Tongue (tissue), 3 donors: ENCODE measurements at places on chromosomes 13 and 19.

GRCh38 chr19:10001899-10002298 is 8.4 kb downstream of the COL5A3 start:
- no peak for DNase-seq

GRCh38 chr13:97124915-97125809 is 97.0 kb upstream of the MBNL2 start:
- no peak for DNase-seq

DNA sequence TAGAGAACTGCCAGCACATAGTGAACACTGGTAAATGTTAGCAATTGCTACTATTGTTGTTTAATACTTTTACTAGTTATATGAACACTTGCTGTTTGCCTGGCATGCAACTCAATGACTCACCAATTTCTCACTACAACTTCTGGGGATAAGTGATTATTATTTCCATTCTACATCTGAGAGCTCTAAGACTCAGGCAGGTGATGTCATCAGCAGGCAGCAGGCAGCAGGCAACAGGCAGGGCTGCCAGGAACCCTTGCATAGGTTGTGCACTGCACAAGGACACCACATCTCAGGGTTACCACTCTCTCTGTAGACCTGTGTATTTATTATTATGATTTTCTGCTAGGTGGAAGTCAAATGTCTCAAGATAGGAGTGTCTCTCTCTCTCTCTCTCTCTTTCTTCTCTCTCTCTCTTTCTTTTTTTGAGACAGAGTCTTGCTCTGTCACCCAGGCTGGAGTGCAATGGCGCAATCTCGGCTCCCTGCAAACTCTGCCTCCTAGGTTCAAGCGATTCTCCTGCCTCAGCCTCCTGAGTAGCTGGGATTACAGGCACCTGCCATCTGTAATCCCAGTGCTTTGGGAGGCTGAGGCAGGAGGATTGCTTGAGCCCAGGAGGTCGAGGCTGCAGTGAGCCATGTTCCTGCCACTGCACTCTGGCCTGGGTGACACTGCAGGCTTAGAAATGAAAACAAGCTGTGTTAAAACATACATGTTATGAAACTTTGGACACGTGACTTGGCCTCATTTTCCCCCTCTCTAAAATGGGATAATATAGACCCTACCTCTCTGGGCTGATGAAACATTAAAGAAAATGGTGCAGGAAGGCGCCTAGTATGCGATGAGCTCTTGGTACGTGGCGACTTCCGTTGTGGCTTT is 22.7 kb downstream of the HPN start:
- no peak for DNase-seq

GRCh38 chr19:35643255-35644205 is 2.0 kb downstream of the ETV2 start:
- peak; percentile 92 for DNase-seq

- no peak for DNase-seq
Measured at GRCh38 chr13:24071016-24071415, 89.5 kb upstream of the SPATA13 start.

GRCh38 chr13:33968520-33969507 is 150.9 kb downstream of the RFC3 start:
- no peak for DNase-seq
